CD4-positive, alpha-beta T cell treated with Interleukin-2 at 100 ng/mL for 4 hours (primary cell): ENCODE measurements at places on chromosomes 2 and 18.
A peak's percentile ranks its signal among the peaks of the same experiment; 100 is the strongest.

GRCh38 chr2:52473526-52473925 lies 1294.1 kb upstream of the CHAC2 start:
- DNase-seq, result no peak

DNA sequence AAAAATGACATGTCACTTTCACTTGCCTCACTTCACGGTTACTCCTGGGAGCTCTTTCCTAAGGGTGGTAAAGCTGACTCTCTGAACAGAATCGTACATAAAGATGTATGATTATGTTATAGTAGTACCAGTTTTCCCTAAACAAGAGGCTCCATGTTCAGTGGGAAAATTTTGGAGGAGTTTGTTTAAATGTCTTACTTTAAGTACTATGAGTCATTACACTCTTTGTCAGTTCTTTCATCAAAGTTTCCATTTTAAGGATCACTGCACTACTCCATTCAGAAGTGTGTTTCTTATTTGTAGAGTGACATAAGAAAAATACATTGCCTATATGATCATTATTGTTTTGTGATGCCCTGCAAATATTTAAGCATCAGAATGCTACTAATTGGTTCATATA lies 121.1 kb upstream of the FIGN start:
- no peak for DNase-seq

DNA sequence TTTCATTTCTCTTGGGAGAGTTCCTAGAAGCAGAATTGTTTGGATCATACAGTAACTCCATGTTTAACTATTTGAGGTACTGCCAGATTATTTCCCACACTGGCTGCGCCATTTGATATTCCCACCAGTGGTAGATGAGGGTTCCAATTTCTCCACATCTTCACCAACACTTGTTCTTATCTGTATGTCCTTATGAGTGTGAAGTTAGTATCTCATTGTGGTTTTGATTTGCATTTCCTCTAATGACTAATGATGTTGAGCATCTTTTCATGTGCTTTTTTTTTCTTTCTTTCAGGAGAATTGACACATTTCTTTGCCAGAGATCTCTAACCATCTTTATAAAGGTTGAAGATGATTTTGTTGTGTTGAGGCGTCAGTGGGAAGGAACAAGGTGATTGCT lies 4.1 kb upstream of the MGAT5 start:
- peak; percentile 44 for DNase-seq

DNA sequence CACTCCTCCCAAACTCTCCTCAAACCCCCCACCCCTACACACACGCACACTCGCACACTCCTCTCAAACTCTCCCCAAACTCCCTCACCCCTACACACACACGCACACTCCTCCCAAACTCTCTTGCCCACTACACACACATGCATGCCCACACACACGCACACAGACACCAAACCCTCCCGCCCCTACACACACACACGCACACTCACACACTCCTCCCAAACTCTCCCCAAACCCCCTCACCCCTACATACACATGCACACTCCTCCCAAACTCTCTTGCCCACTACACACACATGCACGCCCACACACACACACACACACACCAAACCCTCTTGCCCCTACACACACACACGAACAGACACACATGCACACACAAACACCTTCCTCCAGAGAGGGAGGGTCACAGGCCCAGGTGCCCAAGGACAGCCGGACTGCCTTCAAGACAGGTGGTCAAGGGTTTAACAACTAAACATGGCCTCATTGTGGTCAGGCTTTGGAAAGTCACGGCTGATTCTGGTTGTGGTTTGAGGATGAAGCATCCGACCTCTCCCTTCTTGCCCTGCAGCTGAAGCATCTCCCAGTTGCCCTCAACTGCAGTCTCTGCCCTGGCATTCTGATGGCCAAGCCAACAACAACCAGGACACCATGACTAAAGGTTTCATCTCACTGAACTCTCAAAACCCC lies 72.3 kb upstream of the SNTG2 start:
- DNase-seq, result no peak

DNA sequence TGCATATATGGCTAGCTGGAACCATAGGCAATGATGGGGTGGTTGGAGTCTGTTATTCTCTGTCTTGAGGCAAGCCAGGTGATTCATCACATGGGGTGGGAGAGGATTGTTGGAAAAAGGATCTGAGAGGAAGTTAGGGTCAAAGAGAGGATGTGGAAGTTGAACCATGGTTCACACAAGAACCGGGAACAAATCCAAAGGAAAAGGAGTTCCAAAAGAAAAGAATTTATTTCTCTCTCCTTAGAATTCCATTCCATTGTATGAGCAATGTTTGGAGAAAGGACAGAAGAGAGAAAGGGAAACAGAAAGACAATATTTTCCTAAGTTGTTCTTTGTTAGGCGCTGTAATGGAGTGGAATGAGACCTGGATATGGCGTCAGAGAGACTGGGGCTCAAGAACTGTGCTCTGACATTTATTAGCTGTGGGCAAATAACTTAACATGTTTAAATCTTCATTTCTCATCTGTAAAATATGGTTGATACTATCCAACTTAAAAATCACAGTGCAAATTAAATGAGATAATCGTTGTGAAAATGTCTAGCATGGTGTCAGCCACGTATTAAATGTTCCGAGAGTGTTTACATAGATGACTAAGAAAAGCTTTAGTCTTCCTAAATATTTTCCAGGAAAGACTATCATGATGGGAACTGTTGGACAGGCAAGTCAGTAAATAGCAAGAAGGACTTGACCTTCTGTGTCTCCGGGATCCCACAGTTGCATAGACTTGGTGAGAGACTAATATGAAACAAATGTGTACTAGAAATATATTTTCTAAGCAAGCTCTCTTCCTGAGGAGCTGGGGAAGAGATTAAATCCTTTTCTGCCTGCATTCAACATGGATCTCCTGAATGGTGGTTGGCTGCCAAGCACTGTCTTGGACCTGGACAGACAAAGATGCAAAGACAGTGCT lies 71.4 kb downstream of the TRIB2 start:
- no peak for DNase-seq

GRCh38 chr2:149084924-149085795 lies 46.7 kb downstream of the LYPD6B start:
- no peak for DNase-seq

GRCh38 chr2:142876423-142876822 lies 1.0 kb upstream of the KYNU start:
- no peak for DNase-seq

DNA sequence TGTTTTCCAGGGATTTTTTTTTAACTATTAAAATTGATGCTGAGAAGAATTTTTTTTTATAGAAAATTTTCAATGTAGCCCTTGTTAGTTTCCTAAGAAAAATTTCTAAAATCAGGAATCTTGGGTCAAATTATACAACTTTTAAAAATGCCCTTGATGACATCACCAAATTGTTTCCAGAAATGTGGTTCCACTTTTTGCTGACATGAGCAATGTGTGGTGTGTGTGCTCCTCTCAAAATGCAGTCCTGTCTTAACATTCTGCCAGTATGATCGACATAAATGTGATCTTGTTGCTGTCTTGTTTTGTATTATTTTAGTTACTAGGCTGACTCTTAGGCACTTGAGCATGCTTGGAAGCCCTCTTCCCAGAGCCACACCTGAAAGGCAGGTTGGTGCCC lies 89.7 kb upstream of the ST6GAL2 start:
- no peak for DNase-seq

- no peak for DNase-seq
Measured at GRCh38 chr2:228082571-228082970, 98.9 kb downstream of the SPHKAP start.

GRCh38 chr2:100140582-100140981 lies 1.8 kb downstream of the AFF3 start:
- DNase-seq, result no peak

DNA sequence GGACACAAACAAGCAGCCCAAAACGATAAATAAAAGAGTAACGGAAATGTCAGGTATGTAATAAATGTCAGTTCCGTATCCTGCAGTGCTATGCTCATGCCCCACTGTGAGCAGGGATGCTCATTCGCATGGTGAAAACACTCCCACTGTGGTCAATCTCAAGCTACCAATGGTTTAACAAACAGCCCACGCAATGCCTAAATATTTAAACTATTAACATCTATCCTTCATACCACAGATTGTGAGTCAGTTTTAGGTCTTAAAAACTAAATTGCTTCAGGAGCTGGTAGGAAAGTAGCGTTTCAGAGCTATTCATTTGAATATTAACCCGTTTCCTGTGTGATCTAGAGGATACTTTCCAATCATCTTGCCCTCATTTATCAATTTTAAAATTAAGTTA lies 207.4 kb downstream of the TCF4 start:
- DNase-seq, result no peak

DNA sequence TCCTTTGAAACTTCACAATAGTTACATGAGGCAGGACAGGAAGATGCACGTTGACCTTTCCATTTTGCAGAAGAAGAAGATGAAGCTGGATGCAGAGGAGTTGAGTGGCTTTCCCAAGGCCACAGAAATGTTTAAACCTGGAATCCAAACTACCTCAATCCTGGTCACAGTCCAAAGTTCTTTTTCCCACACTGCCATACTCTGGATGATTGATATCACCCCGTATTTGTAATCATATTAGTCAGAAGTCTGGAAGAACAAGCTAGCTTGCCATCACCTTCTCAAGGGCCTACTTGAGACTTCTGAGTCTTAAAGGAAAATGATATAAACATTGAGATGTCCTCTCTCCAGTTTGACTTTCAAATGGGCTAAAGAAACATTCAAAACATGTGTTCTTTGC lies 190.1 kb downstream of the LNPK start:
- no peak for DNase-seq
